ENCODE measurements at places on chromosomes 1 and 21.

GRCh38 chr1:218591966-218592365 is 246.8 kb downstream of the TGFB2 start:
- DNase-seq = no peak

GRCh38 chr1:147252540-147252939 is 10.1 kb downstream of the CHD1L start:
- DNase-seq = no peak

DNA sequence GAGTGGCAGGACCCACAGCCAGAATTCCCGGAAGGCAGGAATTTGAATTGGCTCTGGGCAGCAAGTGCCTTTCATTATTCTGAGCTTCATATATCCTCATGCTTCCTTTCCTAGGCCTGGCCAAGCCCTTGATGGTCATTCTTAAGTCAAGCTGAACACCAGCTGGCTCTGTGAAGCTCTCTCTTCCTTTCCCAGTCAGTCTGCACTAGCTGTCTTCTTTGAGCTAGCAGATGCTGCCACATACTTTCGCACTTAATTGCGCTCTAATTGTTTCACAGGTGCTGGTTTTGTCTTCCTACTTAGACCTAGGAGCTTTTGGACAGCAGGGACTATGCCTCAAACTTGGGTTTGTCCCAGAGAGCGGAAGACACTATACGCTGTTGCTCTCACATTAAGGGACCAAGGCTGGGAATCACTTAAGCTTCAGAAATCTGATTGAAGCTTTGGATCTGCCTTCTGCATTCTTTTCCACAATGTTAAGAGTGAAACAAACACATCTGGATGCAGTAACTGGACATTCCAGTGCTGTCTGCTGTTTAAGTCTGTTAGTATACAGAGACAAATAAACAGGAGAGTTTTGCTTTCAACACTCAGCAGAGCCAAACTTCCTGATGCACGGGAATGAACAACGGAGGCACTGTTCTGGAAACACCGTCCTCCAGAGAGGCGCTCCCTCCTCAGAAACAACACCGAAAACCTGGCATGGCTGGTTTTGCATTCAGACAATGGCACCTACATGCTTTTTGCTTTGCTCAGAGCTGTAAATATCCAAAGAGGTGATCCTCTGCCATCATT is 2.2 kb downstream of the TLR5 start:
- no peak for DNase-seq

DNA sequence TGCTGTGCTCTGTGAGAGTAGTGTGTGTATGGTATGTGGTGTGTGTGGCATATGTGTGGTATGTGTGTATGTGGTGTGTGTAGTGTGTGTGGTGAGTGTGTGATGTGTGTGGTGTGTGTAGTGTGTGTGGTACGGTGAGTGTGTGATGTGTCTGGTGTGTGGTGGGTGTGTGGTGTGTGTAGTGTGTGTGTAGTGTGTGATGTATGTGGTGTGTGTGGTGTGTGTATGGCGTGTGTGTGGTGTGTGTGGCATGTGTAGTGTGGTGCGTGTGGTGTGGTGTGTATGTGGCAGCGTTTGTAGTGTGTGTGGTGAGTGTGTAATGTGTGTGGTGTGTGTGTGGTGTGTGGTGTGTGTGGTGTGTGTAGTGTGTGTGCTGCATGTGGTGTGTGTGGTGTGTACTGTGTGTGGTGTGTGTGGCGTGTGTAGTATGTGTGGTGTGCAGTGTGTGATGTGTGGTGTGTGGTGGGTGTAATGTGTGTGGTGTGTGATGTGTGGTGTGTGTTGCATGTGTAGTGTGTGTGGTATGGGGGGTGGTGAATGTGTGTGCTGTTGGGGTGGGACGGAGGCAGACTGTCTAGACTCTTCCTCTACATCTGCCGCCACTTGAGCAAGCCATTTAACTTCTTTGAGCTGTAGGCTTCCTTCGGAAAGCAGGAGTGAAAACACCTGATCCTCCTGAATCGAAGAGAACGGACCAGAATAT is 33.5 kb downstream of the GPA33 start:
- DNase-seq = no peak

DNA sequence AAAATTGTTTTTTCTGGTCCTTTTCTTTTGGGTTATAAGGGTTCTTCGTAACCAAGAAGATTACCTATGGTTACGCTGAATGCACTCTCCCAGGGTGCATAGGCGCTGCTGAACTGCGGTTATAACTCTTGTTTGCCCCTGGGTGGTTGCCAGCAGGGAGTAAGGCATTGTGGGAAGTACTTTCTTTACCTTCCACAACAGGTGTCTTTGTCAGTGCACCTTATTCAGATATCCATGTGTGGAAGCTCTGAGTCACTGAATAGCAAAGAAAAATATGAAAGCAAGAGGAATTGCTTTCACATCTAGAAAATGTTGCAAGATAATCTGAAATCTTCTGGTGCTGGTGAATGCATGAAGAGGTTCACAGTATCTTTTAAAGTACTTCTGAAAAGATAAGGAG is 124.4 kb upstream of the CACYBP start:
- DNase-seq = no peak

DNA sequence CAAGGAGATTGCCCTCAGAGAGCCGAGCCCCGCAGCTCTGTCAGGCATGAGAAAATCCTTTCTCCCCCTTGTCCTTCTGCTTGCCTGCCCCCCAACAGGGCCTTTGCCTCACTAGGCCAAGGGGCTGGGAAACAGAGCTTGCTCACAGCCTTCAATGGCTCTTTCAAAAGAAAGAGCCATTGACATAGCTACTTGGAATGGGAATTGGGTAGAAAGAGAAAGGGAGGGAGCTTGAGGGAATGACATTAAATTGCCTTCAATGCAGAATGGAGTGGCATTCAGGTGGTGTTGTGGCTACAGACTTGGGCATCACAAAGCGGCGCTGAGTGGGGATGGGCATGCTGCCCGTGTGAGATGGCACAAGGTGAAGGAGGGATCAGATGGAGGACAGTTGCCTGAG is 13.2 kb downstream of the SYT11 start:
- no peak for DNase-seq

DNA sequence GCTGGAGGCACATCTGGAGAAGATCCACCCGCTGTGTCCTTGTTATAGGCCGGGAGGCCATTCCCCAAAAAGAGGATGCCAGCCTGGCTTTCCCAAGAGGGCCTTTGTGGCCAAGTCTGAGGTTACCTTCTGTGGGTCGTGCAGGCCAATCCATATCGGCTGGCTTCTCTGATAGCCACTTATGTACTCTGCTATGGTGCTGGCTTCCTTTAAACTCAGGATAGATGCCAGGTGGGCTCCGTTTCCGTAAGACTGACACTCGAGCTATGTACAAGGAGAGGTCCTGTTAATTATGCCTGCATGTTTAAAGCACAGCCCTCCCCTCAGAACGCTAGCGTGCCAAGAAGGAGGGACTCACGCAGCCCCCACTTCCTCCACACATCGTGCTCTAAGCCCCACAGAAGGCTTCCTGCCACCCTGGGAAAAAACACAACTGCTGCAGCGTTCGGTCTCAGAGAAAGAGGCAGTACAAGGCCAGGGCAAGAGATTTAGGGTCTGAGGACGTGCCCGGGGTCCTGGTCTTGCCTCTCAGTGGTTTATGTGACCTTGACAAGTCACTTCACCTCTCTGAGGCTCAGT is 11.6 kb downstream of the REG4 start:
- no peak for DNase-seq

DNA sequence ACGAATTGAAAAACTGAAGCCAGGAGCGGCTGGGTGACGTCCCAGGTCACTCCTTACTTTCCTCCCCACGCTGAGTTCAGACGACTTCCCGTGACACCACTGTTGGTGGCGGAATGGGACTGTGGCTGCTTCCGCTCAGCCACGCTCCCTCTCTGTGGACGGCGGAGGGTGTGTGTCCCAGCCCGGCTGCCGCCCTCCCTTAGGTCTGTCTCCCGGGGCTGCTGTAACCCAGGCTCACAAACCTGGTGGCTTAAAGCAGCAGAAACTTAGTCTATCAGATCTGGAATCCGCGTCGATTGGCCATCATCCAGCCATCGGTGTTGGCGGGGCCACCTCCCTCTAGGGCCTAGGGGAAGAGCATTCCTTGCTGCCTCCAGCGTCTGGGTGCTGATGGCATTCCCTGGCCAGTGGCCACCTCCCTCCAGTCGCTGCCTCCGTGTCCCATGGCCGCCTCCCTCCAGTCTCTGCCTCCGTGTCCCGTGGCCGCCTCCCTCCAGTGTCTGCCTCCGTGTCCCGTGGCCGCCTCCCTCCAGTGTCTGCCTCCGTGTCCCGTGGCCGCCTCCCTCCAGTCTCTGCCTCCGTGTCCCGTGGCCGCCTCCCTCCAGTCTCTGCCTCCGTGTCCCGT is 17.5 kb downstream of the TRPM2 start:
- no peak for DNase-seq

- no peak for DNase-seq
These were observed 6.9 kb downstream of the FMO2 start for GRCh38 chr1:171191992-171192391.

DNA sequence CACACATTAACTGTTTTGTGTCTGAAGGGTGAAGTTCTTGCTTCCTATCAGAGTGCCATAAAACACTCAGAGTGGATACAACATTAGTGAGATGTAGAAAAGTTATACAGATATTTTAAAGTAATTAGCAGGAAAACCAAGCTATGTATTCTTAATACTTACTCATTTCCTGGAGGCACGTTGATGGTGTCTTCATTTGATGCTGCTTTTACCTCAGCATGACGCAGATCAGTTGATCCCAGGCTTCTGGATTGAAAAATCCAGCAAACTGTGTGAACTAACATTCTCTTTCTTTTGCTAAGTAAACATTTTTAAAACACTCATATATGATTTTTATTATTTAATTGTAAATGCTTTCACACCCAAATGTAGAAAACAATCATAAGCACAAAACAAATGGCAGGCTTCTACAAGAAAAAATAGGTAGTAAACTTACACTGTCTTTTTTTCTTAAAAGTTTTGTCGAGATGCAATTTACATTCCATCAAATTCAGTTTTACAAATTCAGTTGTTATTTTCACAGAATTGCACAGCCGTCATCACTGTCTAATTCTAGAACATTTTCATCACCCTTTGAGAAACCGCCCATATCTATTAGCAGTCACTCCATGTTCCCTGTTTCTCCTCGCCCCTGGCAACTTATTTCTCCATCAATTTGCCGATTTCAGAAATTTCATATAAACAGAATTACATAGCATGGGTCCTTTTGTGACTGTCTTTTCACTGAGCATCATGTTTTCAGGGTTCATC is 198.9 kb downstream of the LRRC7 start:
- DNase-seq = no peak

DNA sequence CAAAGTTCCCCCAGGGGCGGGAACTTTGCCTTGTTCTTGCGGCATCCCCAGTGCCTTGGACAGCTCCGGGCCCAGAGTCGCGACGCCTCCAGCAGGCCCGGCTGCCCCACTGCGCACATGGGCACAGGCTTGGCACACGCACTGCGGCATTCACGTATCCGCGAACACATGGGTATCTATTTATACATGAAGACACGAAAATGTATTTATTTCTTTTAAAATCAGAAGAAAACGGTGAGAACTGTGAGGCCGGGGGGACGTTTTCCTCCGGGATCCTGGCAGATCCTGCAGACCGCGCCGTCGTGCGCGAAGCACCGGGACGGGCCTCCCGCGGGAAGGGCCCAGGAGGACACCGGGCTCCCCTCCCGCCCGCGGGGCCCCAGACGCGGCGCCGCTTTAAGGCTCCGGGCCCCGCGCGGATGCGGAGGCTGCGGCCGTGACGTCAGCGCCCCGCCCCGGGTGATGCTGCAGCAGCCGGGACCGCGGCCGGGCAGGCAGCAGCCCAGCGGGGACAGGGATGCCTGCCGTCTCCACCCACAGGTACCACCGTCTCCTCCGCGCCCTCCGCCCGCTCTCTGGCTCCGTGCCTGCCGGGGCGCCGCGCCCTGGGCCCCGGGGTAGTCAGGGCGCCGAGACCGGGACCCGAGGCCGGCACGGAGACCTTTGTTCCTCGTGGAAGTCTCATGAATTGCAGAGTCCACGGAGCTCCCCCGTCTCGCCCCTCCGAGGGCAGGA is at the start of gene SLC45A1:
Gene SLC45A1 (plus strand): TSS at position 468 of the 735 bp plus-strand sequence. CDS start 6,216 bp downstream, outside the sequence.
- peak; percentile 77 for DNase-seq

- no peak for DNase-seq
These were observed 94.0 kb downstream of the DMRTB1 start for GRCh38 chr1:53552981-53553733.

DNA sequence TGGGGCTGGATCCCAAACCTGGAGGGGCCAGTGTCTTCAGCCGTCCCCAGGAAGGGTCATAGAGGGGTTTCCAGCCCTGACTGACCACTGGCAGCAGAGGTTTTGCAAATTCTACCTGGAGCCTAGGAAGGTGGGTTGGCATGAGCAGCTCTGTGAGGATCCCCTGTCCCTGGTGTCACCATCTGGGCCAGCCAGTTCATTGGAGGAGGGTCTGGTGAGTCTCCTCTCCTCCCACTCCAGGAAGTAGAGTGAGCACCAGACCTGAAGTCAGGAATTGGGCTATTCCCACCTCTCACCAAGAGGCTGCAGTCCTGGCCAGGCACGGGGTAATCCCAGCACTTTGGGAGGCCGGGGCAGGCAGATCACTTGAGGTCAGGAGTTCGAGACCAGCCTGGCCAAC is 57.4 kb downstream of the UBIAD1 start:
- DNase-seq = no peak

DNA sequence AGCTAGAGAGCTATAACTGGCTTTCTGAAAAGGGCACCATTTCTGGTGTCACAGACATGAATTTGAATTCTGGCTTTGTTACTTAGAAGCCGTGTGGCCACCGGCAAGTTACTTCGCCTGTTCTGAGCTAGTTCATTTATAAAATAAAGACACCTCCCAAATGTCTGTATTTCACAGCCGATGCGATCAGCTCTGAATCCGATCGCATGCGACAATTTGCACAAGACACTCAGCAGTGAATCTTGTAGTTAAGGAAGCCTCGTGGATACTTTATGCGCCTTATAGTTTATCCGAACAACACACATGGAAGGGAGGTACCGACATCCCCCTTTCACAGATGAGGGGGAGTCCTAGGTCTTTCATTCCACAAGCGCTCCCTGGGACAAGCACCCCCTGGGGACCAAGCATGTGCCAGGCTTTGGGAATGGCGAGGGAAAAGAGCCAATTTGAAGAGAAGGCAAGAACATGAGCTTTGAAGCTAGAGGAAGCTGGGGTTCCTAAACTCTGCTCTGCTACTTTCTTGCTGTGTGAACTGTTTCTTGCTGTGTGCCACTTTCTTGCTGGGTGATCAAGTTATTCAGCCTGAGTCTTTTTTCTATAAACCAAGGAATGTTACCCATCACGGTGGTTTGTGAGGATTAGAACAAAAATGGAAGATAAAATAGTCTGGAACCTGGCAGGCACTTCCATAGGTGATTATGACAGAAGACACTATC is 3.9 kb downstream of the ID3 start:
- no peak for DNase-seq

DNA sequence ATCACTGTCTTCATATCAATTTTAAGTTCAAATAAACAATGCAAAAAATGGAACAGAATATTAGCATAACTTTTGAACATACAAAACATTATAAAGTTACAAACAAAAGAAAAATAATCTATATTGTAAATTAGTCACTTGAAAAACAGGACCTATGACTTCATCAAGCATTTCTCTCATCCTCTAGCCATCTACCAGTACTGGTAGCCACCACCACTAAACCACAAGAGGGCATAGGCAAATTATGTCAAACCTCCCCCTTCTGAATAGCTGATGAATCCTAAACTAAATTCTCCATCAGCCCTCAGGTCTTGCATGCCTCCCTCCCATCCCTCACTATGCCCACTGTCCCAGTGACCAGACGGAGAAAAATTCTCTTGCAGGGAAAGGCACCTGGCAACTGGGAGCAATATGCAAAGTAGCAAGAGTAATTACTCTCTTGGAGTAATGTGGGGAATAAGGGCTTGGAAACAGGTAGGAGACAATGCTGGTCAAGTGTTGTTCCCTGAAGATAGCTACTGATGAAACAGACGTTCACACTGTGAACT is 37.1 kb downstream of the SSX2IP start:
- DNase-seq = no peak
